ENCODE measurements at places on chromosomes 12 and 14.

GRCh38 chr12:1870086-1870485 lies 48.4 kb downstream of the CACNA2D4 start:
- peak; percentile 19 for DNase-seq

GRCh38 chr12:14621826-14622225 lies 54.1 kb upstream of the PLBD1 start:
- DNase-seq = no peak

- DNase-seq = no peak
Measured at GRCh38 chr14:23539248-23540140, 12.1 kb downstream of the ZFHX2 start.

- no peak for DNase-seq
Measured at GRCh38 chr14:23345987-23346692, 6.5 kb downstream of the SLC22A17 start.

GRCh38 chr14:74478996-74479635 lies 14.0 kb downstream of the NPC2 start:
- no peak for DNase-seq

All from RWPE2 (cell line).